ENCODE measurements at places on chromosomes 12 and 14.

- no peak for DNase-seq
Observed at GRCh38 chr14:104856869-104857860, 7.9 kb upstream of the CEP170B start.

DNA sequence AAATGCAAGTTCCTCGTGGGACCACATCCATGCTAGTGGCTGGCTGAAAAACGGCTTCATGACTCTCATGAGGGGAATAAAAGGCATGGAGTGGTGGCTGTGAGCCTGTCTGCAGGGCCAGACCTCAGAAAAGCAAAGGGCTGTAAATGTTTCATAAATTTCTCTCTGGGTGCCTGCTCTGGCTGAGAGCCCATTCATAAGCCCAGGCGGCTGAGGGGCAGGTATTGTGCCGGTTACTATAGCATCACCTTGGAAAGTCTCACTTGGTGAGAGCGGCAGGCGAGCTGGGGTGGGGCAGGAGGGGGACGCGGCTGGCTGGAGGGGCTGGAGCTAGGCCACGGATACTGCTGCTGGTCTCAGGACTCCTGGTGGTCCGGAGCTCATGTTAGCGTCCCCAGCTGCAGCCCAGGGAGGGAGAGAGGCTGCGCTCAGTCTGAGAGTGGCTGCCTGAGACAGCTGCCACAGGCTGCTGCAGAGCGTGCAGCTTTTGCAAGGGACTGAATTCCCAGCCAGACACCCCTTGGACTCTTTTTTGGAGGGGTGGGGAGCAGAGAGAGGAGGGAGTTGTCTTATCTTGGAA is at the start of gene SLC17A8:
TSS of gene SLC17A8 (plus strand) at position 431 of the 580 bp plus-strand sequence. CDS start 318 bp downstream, outside the sequence.
- DNase-seq = no peak

DNA sequence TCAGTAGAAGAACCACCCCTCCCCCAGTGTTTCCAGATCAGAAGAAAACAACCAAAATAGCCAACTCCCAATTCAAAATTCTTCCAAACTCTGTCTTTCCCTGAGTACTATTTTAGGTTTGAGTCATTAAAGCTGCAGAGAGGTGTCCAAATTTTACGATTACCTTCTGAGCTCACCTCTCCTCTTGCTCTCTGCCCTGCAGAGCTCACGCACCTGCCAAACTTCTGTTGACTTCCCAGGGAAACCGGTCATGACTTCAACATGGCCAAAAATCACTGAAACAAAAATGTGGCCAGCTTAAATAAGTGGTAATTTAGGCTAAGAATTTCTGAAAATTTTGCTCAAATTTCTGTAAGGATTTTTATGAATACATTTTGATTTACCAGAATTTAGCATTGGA is 70.9 kb upstream of the OTX2 start:
- no peak for DNase-seq

- no peak for DNase-seq
Observed at GRCh38 chr12:107657621-107658020, 28.0 kb upstream of the PWP1 start.

DNA sequence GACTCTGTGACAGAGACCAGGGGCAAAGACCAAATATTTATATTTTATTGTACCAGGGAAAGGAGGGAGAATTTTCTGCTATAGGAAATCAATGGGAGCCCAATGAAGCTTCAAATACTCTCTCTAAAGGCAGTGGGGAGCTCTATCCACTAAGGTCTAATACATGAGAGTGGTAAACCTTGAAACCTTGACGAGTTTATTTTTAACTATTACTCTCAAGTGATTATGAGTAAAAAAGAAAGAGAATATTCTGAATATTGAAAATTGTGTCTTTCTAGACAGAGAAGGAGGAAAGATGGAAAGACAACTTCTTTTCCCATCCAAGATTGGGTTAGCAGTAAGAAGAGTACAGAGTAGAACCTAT is 1722.1 kb upstream of the SEL1L start:
- no peak for DNase-seq

DNA sequence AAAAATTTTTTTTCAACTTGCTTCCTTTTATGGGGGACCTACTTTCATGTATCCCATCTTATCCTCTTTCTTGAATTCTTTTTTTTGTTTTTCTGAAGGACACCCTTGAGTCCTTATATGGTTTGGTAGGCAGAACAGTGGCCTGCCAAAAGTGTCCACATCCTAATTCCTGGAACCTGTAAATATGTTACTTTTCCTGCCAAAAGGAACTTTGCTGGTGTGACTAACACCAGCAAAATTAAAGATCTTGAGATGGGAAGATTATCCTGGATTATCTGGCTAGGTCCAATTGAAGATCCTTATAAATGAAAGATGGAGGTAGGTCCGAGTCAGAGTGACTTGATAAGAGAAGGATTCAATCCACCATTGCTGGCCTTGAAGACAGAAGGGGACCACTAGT is 5.3 kb downstream of the NUBPL start:
- DNase-seq = no peak

- no peak for DNase-seq
Observed at GRCh38 chr12:2877953-2878732, 1.1 kb downstream of the RHNO1 start.

- DNase-seq = no peak
Observed at GRCh38 chr12:110080410-110080809, 32.1 kb upstream of the C12orf76 start.

- no peak for DNase-seq
Observed at GRCh38 chr14:63454863-63455622, 88.1 kb downstream of the PPP2R5E start.

GRCh38 chr14:106378191-106378590 is 851.8 kb downstream of the TMEM121 start:
- no peak for DNase-seq

- no peak for DNase-seq
Observed at GRCh38 chr12:124007826-124008570, 35.0 kb downstream of the ZNF664 start.

DNA sequence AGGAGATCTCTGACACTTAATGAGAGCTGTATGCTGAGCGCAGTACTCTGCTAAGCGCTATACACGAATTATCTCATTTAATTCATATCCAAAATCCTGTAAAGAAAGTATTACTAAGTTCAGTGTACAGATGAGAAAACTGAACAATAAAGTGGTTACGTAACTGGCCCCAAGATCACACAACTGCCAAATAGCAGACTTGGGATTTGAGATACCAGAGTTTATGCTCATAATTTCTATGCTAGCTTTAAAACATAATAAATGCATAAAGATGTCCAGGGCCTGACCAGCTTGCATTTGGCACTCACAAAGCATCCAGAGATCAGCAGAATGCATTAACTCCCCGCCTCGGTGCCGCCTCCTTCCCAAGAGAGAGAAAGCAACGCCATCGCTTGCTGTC is 83.2 kb upstream of the PWP1 start:
- no peak for DNase-seq

DNA sequence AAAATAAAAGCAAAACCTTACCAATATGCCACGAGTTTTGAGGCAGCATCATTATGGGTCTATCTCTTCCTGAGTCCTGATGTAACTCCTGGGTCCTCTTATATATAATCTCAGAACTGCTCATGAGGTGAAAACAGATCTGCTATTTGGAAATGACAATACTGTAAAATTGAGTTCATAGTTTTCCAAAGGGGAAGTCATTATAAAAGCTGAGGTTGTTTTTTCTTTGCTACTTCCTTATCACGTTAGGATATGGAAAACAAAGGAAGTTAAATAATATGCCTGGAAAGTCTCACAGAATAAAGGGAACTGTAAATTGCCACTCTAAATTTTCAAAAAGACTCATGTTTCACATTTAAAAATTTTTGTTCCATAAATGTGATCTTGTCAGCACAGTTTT is at the start of gene CD163L1:
TSS of gene CD163L1 (minus strand) at position 78 of the 400 bp plus-strand sequence. CDS start at position 52, 26 bp downstream.
- DNase-seq = no peak

GRCh38 chr14:35534873-35535482 is 1.0 kb downstream of the INSM2 start:
- DNase-seq = no peak

DNA sequence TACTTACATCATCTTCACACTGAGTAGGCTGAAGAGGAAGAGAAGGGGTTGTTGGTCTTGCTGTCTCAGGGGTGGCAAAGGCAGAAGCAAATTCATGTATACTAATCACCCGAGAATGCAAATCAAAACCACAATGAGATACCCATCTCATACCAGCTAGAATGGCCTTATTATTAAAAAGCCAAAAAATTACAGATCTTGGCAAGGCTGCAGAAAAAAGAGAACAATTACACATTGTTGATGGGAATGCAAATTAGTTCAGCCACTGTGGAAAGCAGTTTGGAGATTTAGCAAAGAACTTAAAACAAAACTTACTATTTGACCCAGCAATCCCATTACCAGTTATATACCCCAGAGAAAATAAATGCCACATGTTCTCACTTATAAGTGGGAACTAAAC is 154.9 kb downstream of the SEC23A start:
- DNase-seq = no peak

DNA sequence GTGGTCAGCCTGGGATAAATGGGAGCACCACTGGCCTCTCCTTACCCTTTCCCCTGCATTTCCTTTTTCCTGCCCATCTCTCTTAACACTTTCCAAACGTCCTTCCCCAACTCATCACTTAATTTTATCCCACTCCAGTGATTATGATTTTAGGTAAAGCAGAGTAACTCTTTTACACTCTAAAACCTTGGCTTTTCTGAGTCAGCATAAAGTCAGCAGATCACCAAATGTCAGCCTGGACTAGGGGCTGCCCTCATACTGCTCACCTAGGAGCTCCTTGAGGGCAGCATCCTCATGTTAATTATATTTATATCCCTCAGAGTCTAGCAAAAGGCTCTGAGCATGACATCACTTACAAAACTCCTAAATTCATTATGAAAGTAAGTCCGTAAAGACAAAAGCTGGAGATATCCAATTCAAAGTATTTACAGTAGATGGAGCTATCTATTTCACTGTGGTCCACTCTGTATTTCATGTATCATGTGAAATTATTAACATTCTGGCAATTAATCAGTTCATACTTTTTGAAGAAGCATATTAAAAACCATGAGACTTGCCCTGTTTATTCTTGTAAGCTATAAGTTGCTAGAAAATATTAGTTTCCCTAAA is 17.0 kb upstream of the DICER1 start:
- DNase-seq = no peak

- no peak for DNase-seq
Observed at GRCh38 chr14:89096946-89097345, 272.5 kb downstream of the TTC8 start.

DNA sequence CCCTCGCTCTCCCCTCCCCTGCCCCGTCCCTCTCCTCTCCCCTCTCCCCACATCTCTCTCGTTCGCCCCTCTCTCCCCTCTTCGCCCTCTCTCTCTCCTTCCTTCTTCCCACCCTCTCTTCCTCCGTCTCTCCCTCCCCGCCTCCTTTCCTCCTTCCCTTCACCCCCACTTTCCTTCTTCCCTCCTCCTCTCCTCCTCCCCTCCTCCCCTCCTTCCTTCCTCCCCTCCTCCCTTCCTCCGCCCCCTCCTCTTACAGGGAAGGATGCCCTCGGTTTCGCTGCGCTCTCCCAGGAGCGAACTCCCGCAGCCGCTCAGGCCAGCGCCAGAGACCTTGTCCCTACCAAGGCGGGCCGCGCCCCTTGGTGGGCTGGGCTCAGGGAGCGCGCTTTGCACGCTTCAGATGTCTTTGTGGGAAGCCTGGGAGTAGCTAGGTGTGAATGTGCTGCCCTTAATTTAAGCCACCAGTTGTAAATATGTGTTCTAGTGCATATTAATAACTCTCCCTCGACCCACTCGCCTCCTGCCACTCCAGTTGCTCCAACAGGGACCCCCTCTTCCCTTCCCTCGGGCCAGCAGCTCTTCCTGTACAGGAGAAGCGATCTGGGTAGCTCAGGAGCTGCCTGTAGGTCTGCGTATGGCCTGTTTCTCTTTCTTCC is 13.3 kb upstream of the MAP3K9 start:
- no peak for DNase-seq

GRCh38 chr12:88433997-88434703 is 146.1 kb downstream of the KITLG start:
- no peak for DNase-seq

DNA sequence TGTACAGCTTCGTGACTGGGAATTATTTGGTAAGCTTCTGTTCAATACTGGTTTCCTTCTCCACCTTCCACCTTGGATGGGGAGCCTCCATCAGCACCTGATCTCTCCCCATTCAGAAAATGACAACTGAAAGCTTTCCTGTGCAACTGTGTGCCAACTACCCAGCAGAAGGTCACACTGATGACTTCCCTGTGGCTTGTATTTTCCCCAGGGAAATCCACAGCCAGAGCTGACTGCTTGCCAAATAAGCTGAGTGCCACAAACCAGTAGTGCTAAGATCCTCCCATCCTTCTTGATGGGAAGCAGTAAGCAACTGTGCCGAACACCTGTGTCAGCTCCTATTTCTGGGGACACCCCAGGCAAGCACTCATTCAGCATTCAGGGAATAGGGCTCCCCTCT is 257.2 kb upstream of the SOX5 start:
- no peak for DNase-seq

DNA sequence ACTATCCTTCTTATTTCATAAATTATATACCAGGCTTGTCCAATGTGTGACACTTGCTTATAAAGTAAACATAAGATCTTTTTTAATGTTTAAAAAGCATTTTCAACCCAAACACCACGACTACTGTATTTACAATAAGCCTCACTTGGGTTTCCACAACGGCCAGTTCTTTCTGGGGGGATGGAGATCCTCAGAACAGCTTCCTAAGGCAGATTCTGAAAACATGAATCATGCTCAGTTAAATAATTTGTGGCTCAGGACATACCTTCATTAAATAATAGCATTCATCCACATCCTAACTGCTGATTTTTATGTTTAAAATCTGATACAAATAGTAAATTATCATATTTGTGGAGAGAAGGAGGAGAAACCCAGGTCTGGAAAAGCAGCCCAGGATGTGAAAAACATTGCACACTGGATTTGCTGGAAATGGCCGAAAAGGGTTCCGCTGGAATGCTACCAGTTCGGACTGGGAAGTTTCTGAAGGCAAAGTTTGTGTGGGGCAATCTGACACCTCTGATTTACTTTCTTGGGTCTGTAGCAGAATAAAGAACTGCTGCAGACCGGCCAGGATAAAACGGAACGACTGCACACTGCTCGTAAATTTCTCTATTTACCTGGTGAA is 597 bp downstream of the GLT8D2 start:
- no peak for DNase-seq

- no peak for DNase-seq
Observed at GRCh38 chr12:72570601-72571000, 298.4 kb downstream of the TRHDE start.

DNA sequence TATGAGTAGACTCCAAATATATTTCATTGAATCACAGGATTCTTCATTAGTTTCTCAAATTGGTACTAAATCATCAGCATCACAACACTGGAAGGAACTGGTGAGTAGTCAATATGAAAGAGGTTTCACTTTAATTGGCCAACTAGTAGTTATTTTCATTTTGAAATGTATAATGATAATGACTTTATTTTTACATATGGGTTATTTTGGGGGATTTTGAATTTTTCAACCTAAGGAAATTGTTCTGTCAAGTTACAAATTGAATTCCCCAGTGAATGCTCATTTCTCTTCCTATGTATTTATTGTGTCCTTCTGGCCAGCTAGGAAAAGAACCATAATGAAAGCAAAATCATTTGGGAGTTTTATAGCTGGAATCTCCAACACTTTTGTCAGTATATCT is 174.2 kb upstream of the ATP2B1 start:
- DNase-seq = no peak
